ENCODE measurements at places on chromosomes 2 and 18.
A peak's percentile ranks its signal among the peaks of the same experiment; 100 is the strongest.

GRCh38 chr2:231382116-231382515, 13.4 kb upstream of the B3GNT7 start:
- no peak for DNase-seq

DNA sequence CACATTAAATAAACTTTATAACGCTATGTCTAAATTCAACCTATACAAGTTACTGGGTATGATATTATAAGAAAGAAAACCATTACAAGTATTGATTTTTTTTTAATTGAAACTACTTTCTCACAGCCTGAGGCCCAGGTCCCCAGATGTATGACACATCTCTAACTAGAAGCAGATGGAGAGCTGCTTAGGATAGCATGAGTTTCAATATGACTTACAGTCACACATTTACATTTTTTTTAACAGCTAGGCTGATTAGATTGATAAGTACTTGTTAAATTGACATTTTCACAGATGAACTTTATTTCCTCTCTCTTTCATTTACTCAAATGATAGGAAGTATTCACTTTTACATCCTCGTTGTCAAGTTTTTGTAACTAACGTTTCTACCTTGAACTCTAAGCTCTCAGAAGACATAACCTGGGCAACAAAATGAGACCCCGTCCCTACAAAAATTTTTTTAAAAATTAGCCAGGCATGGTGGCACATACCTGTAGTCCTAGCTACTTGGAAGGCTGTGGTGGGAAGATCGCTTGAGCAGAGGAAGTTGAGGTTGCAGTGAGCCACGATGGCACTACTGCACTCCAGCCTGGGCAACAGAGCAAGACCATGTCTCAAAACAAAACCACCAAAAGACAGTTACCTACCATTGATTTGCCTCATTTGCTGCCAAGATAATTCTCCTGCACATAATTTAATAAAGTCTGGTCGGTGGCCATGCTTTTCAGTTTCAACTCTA, 52.4 kb downstream of the STK39 start:
- peak; percentile 14 for DNase-seq

DNA sequence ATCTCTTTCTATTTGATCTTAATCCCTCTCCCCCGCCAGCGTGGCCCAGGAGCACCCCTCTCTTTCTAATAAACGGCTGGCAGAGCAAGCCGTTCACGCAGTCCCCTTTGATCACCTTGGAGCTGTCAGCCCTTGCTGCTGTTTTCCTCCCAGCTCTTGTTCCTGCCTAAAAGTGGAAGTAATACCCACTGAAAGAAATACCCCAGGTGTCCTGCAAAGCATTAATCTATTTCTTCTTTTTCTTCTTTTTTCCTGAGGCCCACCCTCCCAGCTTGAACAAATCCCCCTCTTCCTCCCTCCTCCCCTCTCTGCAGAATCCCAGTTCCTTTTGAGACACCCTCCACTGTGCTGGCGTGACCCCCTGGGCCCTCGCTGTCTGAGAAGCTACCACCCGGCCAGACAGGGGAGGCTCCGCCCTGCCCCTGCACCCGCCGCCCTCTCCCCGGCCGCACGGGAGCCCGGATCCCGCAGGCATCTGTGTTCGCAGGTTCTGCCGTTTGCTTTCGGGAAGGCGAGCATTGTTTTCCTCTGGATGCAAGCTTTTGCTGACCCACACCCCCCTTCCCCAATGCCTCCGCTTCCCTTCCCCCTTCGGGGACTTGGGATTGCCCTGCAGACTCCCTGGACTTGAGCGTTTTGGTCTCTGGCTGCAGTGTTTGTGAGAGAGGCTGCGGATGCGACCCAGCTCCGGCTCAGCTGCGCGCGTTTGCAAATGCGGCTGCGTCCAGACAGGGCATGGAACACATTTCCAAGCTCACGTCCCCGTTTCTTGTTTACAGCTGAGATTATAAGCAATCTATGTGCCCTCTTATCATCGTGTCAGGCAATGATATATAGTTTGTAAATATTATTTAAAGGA, 631.5 kb downstream of the NYAP2 start:
- peak; percentile 21 for DNase-seq

DNA sequence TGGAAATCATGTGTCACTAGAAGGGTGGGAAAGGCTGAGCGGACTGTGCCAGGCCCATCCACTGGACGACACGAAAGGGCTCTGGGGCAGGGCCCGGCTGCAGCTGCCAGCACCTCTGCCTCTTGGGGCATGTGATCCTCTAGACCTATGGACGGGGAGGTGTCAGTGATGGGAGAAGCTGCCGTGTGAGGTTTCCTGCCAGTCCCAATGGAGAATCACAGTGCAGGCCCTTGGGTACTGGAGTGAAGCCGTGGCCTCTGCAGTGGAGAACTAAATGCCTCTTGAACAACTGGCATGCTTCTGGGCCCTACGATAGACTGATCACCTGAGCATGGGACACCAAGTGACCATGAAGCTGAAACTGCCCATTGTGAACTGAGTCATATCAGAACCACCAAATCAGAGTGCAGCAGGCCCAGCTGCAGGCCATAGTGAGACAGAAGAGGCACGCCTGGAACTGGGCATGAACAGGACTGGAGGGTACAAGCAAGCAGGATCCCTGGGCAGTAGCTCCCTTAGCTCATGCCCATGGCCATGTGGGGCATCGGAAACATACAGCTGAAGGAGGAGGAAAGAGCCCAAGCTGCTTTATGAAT, 18.8 kb upstream of the RHOB start:
- DNase-seq, result no peak

GRCh38 chr18:10374636-10375293, 79.7 kb upstream of the APCDD1 start:
- no peak for DNase-seq

DNA sequence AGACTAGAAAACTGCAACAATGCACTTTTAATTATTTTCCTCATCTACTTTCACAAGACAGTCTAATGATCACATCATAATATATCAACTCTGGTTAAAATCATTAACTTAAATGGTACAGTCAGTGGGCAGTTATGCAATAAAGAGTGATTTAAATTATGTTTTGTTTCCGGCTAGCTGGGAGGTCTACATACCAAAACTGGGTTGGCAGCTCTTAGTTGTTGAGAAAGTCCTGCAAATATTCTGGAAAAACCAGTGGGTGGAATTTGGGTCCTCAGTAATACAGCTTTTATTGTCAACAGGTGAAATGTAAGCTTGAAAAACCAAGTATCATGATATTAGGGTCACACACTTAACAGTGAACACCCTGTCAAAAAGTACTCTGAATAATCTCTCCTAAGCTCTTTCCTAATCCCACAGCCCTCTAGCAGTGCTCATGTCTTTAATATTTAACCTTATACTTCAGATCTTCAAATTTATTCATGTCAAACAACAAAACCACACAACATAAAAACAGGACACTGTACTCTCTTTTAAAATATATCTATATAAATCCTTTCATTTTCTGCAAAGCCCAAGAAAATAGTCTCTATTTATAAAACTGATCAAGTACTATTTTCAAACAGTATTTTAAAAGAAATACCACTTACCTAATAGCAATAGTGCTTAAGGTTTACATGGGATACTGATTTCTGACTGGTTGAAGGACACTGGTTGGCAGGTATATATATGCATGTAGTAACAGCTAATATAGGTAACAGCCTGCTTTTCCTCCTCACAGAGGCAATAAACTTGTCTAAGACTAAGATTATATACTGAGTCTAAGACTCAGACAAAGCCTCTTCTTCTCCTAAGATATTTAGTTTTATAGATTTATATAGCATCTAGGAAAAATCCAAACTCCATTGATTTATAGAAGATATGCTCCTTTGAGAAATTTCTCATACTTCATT, 103.8 kb downstream of the GAREM1 start:
- no peak for DNase-seq

GRCh38 chr2:24724111-24724775, 68.9 kb downstream of the PTRHD1 start:
- no peak for DNase-seq

DNA sequence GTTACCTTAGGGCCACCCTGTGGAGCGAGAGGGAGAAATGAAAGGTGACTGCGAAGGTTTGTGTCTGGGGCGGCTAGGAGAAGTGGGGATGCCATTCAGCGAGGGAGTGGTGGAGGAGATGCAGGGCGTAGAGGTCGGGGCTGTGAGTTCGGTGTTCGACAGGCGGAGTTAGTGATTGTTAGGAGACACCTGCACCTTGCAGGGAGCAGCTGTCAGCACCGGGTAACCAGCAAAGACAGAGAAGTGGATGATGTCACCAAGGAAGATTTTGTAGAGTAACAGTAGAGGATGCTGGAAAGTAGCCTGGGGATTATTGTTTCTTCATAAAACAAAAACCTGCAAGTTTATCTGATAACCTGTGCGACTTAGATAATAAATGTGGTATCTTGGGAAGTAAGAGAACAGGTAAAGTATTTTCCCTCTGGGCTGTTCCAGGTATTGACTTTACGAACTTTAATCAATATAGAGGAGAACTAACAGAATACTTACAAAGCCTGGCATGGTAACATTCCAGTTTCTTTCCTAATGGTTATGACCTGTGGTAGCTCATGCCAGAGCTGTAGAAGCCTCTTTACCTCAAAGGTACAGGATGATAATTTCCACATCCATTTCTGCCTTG, 63.8 kb downstream of the SPTBN1 start:
- DNase-seq, result no peak

- peak; percentile 38 for DNase-seq
These were observed 746 bp upstream of the POLR1B start for GRCh38 chr2:112541315-112542122.

GRCh38 chr2:96870626-96871255, 861 bp upstream of the SEMA4C start:
- DNase-seq, result no peak

- DNase-seq, result no peak
These were observed 54.8 kb downstream of the TEX51 start for GRCh38 chr2:126953483-126953882.

- DNase-seq, result no peak
These were observed 201.8 kb upstream of the KLHL14 start for GRCh38 chr18:32974421-32975162.

DNA sequence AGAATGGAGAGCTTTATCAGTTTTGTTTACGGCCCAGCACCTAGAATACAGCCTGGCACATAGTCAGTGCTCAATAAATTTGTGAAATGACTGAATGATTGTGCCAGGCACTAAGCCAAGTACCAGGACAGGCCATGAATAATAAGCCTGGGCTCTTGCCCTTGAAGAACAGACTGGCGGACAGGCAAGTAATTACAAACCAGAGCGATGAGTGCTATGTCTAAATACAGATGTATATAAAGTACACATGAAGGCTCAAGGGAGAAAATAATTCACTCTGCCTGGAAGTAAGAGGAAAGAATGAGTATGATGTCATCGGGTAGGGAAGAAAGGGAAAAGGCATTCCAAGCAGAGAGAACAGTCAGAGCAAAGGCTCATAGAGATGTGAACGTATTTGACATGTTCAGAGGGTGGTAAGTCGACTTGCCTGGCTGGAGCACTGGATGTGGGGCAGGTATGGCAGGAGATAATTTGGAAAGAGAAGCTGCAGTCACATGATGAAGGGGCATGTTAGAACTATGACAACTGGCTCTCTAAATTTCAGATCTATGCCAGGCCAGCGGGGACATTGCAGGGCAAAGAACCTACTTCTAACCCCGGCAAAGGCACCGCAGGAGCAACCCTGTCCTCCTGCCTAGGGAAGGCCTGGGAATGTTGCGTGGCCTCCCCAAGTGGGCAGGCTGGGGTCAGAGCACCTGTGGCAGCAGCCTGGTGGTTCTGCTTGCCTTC, 119.1 kb upstream of the STPG4 start:
- DNase-seq, result peak; percentile 30

GRCh38 chr2:227450311-227450841, 21.6 kb upstream of the AGFG1 start:
- no peak for DNase-seq

GRCh38 chr18:80108121-80108536, 933 bp upstream of the ADNP2 start:
- no peak for DNase-seq

All from amniotic stem cell (primary cell).